Hippocampal formation (tissue), 2 donors: ENCODE measurements at places on chromosomes 6 and 20.

DNA sequence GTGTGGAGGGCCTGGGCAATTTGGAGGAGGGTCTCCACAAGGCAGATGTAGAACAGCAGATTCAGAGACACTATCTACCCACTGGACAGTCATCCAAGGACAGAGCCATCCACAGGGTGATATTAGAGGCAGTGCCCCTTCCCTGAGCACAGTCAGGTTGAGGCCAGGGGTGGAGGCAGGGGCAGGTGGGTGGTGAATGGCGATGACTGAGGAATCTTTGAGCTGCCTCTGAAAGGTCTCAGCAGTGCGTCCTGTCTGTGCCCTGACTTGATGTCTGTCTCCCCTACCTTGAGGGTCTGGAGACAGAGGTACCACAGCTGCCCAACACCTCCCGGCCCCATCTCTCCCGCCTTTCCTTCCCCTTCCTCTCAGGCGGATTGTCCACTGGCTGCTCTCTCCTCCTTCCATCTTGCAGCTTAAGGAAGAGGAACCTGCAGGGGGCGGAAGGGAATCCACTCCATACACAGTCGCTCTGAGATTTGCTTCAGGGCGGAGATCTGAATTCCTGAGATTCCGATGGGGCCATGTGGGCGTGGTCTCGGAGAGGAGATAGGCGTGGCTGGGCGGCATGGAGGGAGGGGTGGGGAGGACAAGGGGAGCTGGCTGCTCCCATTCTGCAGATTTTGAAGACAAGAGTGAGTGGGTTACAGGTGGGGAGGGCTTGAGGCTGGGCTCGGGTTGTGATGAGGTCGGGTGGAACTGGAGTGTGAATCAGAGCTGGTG lies 1.7 kb downstream of the MUCL3 start:
- DNase-seq = no peak

DNA sequence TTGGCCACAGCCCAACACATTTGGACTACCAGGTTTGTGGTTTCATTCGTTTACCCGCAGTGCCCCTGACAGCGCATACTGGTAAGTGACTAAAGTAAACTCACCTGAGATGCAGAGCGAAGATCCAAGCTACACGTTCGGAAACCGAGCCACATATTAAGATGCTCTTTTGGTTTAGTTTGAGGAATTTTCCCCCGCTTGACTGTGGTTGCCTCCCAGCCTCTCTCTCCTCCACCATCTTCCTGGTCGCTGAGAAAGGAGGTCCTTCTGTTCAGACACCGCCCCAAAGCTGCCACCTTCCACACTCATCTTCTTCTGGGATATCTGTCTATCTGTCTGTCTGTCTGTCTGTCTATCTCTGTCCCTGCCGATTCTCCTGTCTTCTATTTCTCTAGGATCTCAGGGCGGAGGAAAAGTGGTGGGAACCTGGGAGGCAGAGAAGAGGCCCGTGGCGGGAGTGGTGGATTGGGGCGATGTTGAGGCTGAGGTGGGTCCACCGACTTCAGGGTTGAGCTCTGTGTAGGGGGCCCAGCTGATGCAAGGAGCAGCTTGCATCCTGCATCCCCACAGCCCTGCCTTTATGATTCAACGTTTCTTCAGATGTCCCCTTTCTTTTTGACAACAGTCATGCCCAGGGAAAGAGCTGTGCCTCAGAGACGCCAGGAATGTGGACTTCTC lies 196.9 kb upstream of the ZNF184 start:
- no peak for DNase-seq

- no peak for DNase-seq
Observed at GRCh38 chr6:157689875-157690274, 133.2 kb upstream of the SNX9 start.

DNA sequence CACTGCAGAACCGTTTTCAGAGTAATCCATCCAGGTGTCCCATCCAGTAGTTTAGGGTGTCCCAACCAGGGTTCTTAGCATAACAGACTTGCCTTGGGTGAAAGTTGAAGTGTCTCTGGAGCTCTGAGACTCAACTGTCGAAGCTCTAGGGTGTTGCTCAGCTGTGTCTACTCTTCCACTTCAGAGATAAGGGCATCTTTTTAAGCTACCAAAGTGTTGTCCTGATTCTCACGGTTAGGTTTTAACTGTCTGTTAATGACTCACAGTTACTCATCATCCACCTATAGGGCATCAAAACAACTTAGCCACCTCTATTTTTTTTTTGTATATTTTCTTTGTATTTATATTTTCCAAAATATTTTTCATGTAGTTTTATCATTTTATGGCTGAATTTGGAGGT lies 36.9 kb upstream of the TBX18 start:
- DNase-seq = no peak

DNA sequence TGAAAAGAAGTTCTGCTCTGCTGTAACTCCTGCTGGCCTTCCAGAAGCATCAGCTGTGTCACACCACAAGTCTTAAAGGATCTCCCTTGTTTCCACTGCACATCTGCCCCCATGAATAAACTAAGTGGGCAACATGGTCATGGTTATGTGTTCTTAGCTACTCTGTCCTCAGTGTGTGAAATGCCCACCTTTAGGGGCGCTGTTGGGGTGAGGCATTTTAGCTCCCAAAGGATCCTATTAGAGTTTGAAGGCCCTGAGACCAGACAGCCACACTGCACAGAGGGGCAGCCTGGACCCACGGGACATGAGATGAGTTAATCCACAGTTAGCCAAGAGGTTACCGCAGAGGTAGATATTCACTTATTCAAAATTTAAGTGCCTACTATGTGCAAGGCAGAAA lies 294.3 kb upstream of the QKI start:
- DNase-seq = no peak

GRCh38 chr20:41306061-41306727 lies 11.3 kb downstream of the ZHX3 start:
- DNase-seq = no peak

GRCh38 chr6:39085129-39085797 lies 29.7 kb downstream of the SAYSD1 start:
- DNase-seq = no peak

DNA sequence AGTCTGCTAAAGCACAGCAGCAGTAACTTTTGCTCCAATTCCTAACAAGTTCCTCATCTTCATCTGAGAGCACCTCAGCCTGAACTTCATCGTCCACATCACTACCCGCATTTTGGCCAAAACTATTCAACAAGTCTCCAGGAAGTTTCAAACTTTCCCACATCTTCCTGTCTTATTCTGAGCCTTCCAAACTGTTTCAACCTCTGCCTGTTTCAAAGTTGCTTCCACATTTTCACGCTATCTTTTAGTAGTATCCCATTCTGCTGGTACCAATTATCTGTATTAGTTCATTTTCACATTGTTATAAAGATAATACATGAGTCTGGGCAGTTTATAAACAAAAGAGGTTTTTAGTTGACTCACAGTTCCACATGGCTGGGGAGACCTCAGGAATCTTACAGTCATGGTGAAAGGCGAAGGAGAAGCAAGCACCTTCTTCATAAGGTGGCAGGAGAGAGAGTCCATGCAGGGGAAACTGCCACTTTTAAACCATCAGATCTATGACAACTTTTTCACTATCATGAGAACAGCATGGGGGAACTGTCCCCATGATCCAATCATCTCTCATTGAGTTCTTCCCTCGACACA lies 99.4 kb upstream of the GRIK2 start:
- no peak for DNase-seq

- no peak for DNase-seq
Observed at GRCh38 chr6:170402318-170403040, 95.9 kb downstream of the FAM120B start.

GRCh38 chr20:3404402-3404801 lies 3.1 kb downstream of the DNAAF9 start:
- no peak for DNase-seq

- peak; percentile 69 for DNase-seq
Observed at GRCh38 chr6:12911427-12911826, 194.9 kb downstream of the PHACTR1 start.

GRCh38 chr20:25024171-25024570 lies 31.6 kb upstream of the APMAP start:
- DNase-seq = no peak

DNA sequence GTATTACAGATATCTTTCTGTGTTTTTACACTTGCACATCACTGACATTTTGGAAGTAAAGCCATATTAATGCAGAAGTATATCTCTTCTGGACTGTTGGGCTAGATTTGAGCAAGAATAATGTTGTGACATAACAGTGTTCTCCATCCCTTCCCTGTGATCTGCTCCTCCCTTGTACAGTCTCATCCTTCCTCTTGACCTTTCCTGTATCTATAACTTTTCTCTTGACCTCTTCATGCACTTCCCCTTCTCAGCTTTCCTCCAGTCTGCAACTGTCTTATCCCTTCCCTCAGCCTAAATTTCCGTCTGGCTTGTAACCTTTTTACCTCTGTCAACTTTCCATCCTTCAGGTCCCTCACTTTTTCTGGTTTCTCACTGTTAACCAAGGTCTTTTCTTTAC lies 29.8 kb downstream of the NCOA3 start:
- DNase-seq = no peak

- peak; percentile 24 for DNase-seq
Observed at GRCh38 chr6:39189915-39190544, 39.2 kb downstream of the KCNK5 start.

DNA sequence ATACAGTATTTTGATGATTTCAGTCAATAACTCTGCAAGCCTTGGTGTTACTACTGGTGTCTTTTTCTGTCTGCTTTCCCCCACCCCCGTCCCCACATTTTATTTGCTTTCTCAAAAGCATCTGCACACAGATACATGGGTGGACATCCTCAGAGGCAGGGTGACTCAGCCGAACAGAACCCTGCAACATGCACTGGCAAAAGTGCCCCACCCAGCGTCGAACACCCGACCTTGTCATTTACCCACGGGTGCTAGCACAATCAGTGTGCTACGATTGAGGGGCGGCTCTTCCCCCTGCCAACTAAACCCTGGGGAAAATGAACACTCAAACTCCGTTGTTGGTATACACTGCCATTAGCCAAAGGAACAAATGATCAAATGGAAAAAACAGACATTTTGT lies 115.9 kb upstream of the NAA20 start:
- DNase-seq = no peak

GRCh38 chr6:48110436-48111142 lies 408 bp downstream of the PTCHD4 start:
- no peak for DNase-seq

DNA sequence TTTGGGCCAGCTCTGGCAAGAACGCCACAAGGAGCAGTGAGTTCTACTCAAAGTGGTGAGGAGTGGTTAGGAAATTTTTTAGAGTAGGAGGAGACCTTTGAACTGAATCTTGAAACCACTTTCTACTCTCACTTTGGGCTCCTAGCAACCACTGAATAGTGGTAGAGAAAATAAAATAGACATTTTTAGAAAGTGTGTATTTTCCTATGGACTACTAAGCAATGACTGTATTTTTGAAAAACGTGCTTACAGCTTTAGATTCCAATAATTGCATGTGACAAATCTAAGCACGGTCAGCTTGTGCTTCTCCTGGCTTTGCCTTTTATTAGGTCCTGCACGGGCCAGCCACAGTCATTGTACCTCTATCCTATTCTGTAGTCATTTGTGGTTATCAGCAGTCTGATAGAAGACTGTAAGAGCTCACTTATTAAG lies 8.7 kb upstream of the IFNGR1 start:
- no peak for DNase-seq

- DNase-seq = no peak
Observed at GRCh38 chr20:57813509-57814269, 103.9 kb upstream of the PMEPA1 start.

GRCh38 chr6:25464225-25464624 lies 185.1 kb downstream of the CARMIL1 start:
- DNase-seq = no peak

DNA sequence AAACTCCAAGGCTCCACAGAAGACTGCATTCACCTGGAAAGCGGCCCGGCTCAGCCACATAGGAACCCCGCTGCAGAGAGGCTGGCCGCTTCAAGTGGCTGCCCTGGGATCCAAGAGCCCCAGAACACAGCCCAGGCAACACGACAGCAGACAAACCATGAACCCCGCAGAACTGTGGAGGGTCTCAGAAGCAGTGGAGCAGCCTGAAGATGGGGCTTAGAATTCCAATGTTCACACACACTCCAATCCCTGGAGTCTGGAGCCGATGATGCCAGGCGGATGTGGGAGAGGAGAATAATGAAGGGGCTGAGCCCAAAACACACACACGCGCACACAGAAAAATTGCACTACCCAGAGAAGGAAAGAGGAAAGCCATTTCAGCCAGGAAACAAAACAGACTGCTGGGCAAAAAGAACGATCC lies 52.4 kb downstream of the NINL start:
- peak; percentile 62 for DNase-seq

DNA sequence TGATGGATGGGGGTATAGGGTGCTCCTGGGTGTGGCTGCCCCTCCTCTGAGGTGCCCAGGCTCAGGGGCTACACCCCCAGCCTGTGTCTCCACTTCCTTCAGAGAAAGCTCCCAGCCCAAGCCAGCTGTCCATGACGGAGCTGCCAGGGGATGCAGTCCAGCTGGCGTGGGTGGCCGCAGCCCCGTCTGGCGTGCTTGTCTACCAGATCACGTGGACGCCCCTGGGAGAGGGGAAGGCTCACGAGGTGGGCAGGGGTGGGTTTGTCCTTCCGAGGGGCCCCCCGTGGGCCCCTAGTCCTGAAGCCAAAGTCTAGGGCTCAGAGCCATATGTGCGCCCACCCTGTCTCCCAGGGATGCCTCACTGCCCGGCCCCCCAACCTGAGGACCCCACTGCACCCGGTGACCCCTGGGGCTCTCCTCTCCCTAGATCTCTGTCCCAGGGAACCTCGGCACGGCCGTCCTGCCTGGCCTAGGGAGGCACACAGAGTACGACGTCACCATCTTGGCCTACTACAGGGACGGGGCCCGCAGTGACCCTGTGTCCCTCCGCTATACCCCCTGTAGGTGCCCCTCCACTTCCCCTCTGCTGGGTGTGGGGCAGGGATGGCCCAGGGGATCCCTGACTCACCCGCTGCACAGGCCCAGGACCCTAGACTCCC lies 19.8 kb downstream of the COL20A1 start:
- DNase-seq = no peak

- no peak for DNase-seq
Observed at GRCh38 chr6:119495230-119495683, 145.7 kb upstream of the MAN1A1 start.

GRCh38 chr6:82371799-82372546 lies 8.4 kb downstream of the TPBG start:
- no peak for DNase-seq

- no peak for DNase-seq
Observed at GRCh38 chr6:15279047-15279661, 33.3 kb downstream of the JARID2 start.

DNA sequence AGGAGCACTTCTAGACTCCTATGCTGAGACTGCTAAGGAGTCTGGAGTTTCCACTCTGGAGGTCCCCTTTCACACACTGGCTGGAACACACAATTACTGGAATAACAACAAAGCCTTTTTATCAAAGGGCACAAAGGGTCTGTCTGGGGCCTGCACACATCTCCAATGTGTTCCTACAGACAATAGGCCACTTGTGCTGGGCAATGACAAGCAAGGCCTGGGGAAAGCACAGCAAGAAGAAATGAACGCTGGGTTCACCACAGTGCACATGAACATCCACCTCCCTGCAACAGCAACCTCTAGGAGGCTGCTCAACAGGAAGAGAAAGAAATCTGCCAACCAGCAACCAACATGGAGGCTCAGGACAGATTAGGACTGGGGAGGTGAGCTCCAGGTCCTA lies 43.9 kb downstream of the TRPC4AP start:
- peak; percentile 80 for DNase-seq

GRCh38 chr6:166565084-166565967 lies 21.2 kb downstream of the RAMACL start:
- DNase-seq = no peak
